ENCODE measurements at places on chromosomes 2 and 18.

- no peak for DNase-seq
Measured at GRCh38 chr2:67341336-67341735, 55.8 kb upstream of the ETAA1 start.

DNA sequence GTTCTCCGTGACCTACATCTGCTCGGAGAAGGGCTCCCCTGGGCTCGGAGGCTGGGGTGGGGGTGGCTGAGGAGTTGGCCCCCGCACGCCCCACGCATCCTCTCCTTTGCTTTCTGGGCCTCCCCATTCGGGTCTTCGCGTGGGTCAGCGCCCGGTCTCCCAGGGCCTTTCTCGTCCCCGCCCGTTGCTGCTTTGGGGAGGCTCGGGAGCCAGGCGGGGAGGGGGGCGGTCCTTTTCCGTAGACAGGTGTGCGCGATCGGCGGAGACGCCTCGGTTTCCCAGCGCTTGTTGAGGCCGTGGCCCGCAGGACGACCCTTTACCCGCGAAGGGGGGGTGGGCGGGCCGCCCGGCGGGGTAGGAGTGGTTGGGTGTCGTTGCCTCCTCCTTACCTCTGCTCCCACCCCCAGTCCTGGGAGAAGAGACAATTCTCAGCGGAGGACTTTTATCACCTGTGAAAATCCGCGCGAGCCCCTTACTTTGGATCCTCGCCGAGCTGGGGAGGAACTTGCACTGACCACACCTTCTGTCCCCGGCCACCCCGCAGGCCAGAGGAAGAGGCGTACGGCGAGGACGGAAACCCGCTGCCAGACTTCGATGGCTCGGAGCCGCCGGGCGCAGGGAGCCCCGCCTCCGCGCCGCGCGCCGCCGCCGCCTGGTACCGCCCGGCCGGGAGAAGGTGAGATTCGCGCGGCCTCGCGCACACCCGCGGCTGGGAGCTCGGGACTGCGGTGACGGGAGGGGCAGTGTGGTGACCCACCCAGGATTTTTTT, 2.6 kb downstream of the ADCYAP1 start:
- DNase-seq, result no peak

DNA sequence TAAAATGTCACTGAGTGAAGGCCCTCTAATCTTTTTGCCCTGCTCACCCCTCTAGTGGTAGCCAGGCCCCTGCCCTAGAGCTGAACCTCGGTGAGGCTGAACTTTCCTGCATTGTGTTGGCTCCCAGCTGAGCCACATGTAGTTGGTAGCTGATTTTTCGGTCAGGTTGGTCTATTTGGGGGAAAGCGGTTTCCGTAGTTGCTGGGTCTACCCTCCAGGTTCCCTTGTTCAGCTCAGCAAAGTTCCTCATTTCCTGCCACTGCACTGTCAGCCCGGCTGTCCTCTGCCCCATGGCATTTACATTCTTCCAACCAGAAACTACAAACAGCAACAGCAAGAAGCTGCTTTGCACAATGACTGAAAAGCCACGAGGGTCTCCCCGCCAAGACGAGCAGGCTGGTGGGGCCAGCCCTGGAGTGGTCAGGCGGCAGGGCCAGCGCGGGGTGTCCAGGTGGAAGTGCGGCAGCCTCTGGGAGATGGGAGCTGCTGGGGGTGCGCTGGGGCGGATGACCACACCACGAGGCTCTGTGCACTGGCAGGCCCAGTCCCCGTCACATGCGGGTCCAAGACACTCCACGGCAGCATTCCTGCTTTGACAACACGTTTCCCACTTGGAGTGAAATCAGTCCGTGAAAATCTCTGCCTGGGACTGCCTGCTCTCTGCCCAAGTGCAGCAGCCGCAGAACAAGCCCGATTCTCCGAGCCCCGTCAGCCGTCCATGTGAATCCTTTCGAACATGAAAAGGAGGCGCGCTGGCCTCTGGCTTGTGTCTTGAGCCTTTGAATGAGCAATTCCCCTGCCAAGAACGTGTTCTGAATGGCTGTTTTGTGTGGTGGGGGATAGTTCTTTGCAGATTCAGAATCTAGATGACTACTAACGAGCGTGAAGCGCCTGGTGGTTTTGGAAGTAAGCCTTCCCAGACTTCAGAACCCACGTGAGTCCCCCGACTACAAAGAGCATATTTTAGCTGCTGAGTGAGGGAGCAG, 159.4 kb downstream of the ASB1 start:
- peak; percentile 33 for DNase-seq

DNA sequence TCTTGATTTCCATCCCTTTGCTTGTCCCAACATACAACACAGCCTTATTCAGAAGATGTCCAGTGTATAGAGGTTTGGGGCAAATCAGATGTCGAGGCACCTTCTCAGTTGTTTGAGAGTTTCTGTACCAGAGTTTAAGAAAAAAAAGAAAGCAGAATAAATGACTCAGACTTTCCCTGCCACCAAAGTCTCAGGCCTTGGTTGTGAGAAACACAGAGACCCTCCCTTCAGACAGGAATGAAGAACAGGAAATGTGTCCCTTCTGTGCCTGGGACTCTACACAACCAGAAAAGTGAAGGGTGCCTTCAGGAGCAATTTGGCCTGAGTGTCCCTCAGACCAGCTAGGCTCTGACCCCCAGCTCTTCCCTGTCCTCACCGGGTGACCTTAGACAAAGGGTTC, 37.3 kb upstream of the REL start:
- DNase-seq, result no peak

- DNase-seq, result no peak
Measured at GRCh38 chr2:109558076-109558882, 55.5 kb downstream of the SEPTIN10 start.

- no peak for DNase-seq
Measured at GRCh38 chr2:159035790-159036411, 67.5 kb downstream of the TANC1 start.

DNA sequence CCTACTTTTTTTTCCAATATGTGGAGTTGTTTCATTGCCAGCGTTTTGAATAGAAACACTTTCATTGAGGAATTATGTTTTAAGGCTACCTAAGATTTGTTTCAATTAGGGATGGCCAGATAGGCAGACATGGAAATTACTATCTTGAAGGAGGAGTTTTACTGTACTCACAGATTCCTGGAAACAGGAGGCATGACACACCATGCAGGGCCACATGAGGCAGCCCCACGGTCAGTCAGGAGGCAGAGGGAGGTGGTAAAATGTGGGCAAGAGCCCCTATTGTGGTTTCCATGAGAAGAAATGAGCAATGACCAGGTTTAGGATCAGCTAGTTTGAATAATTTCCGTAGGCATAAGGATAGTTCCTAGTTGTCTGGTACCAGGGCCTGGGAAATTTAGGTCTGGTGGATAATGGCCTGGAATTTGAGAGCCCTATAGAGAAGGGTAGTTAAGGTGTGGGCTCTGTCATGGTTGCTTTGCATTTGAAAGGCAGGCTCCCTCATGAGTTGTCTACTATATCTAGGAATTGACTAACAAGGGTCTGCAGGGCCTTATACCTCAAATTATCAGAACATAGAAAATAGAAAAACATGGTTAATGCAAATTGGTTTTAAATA, 360.0 kb upstream of the KCNJ3 start:
- DNase-seq, result no peak

DNA sequence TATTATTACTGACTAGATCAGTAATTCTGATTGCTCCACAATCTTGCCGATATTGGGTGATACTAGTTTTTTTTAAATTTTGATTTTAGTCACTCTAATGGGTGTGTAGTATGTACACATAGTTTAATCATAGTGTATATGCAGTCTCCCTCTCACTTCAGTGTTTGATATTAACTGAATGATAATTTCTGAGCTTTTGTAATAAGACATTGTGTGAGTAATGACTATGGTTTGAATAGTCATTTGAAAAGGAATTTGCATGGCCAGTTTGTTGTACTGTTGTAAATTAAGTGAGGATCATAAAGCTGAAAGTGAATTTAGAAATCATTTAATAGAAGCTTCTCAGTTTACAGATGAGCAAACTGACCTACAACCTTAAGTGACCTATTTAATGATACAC, 33.4 kb downstream of the USP14 start:
- no peak for DNase-seq

DNA sequence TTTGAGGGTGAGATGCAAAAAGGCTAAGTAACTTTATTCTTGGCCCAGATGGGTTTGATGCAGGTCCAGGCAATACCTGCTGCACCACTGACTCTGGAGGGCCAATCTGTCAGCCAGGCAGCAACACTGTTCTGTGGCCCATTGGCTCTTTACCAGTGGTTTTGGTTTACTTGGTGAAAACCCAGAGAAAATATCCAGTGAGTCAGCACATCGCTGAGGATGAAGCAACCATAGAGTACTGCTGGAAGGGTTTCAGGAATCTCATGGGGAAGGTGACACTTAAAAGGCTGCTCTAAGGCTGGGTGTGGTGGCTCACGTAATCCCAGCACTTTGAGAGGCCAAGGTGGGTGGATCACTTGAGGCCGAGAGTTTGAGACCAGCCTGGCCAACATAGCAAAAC, 192.5 kb upstream of the FAM98A start:
- no peak for DNase-seq

DNA sequence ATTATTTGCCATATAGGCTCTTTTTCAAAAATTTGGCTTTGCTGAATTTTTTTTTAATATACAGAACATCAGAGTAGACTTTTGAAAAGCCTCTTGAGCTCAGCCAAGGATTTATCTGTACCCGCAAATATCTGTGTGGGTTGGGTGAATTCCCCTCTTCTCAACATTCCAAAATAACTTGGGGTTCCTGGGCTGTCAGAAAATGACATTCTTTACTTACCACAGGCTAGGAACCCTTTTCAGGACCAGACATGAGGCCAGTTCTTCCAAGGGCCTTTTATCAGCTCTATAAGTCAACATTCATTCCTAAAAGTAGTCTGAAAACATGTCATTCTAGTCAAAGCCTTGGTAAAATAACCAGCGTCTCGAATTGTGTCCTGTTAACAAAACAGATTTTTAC, 28.8 kb upstream of the FEZ2 start:
- no peak for DNase-seq

GRCh38 chr2:220228310-220229006, 601.0 kb downstream of the SLC4A3 start:
- DNase-seq, result no peak

DNA sequence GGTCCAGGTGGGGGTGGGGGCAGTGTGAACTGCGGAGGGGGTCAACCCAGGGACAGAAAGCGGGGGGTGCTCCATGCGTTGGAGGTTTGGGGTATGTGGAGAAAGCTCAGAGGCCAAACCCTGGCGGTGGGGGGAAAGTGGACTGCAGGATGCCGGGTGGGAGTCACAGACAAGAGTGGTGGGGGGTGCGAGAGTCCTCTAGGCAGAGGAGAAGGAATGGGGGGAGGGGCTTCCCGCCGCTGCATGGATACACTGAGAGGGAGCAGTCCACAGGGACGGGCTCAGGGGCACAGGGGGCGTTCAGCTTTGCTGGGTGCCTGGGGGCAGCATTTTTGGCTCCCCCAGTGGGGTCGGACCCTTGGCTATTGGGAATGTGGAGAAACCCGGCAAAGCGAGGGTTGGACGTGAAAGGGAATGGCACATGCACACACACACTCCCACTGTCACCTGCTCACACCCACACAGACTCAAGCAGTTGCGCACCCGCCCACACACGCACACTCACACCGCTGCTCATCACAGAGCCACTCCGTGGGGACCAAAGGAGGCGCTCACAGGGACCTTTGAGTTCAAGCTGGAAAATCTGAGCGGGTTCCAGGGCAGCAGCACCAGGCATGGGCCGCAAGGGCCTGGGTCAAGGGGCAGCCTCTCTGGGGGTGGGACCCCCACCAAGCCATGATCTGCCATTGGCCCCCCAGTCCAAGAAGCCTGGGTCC, 7.7 kb downstream of the GBX2 start:
- no peak for DNase-seq

GRCh38 chr2:130756053-130756873, 923 bp downstream of the AMER3 start:
- DNase-seq, result no peak

DNA sequence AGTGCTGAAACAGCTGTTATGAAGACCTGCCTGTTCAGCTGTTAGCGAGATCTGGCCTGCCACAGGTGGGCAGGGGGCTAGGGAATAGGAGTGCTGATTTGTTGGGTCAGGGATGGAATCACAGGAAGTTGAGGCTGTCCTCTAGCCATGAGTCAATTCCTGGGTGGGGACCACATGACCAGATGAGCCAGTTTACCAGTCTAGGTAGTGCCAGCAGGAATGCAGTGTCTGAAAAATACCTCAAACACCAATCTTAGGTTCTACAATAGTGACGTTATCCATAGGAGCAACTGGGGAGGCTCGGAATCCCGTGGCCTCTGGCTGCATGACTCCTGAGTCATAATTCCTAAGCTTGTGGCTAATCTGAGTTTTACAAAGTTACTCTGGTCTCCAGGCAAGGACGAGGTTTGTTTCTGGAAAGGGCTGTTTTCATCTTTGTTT, 44.9 kb downstream of the DYSF start:
- DNase-seq, result no peak

GRCh38 chr2:64658269-64658668, 4.6 kb upstream of the SERTAD2 start:
- DNase-seq, result no peak

- no peak for DNase-seq
Measured at GRCh38 chr2:158783923-158784322, 11.2 kb upstream of the DAPL1 start.

DNA sequence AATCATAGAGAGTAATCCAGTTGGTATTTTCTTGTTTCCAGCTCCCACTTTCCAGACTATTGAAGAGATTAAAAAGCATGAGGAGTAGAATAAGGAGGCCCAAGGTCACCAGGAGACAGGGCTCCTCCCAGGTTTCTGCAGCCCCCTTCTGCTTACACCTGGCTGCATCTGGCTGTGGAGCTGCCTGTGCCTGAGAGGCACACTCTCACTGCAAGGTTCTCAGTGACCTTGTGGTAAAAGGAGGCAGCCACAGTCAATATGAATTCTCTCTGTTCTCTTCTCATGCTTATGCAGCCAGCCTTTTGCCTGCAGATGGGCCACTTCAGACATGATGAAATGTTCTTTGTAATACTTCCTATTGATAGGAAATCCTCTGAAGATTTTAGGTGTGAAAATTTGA, 233.7 kb downstream of the MYO3B start:
- DNase-seq, result no peak

DNA sequence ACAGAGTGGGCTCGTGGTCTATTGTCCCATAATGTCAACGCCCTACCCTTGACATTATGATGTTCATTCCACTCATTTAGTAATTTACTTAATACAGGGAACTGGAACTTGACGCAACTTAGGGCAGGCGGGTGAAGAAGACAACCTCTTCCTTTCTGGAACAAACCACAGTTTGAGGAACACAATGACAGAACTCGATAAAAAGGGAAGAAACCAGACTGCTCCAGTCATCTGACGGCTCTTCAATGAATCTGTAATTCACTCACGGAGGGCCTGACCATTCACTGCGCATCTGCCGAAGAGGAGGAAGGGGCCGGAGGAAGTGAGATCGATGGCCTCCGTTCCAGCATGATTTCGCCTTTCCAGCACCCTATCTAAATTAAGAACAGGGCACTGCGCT, 83.2 kb downstream of the BCL2 start:
- DNase-seq, result no peak

GRCh38 chr2:225660262-225661131, 261.0 kb downstream of the NYAP2 start:
- DNase-seq, result peak; percentile 82

DNA sequence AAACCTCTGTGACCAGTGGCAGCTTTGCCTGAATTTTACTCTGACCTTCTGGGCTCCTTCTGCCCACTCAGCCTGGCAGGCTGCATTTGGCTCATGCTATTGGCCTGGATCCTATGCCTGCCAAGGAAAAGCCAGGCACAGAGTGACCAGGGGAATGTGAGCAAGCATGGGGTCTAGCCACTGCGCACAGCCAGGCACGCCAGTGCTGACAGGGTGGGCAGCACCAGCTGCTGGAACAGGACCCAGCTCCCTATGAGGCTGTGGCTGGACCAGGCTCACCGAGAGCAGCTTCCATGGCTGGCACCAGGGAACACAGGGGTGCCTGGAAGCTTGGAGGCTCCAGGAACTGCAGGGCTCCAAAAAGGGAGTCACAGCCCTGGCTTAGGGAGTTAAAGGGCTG, 311.5 kb upstream of the SYT4 start:
- DNase-seq, result no peak

All from activated CD8-positive, alpha-beta memory T cell treated with anti-CD3 and anti-CD28 coated beads, Interleukin-2, amount 10 ng/mL, durations not matched to agents 7 days and 5 days (primary cell).